ENCODE measurements at places on chromosomes 7 and 10.

GRCh38 chr10:109895095-109895818 lies 28.1 kb downstream of the XPNPEP1 start:
- DNase-seq, result no peak

- no peak for DNase-seq
Measured at GRCh38 chr7:43242628-43243255, 130.3 kb downstream of the HECW1 start.

- DNase-seq, result no peak
Measured at GRCh38 chr7:122743211-122743610, 40.5 kb upstream of the RNF148 start.

DNA sequence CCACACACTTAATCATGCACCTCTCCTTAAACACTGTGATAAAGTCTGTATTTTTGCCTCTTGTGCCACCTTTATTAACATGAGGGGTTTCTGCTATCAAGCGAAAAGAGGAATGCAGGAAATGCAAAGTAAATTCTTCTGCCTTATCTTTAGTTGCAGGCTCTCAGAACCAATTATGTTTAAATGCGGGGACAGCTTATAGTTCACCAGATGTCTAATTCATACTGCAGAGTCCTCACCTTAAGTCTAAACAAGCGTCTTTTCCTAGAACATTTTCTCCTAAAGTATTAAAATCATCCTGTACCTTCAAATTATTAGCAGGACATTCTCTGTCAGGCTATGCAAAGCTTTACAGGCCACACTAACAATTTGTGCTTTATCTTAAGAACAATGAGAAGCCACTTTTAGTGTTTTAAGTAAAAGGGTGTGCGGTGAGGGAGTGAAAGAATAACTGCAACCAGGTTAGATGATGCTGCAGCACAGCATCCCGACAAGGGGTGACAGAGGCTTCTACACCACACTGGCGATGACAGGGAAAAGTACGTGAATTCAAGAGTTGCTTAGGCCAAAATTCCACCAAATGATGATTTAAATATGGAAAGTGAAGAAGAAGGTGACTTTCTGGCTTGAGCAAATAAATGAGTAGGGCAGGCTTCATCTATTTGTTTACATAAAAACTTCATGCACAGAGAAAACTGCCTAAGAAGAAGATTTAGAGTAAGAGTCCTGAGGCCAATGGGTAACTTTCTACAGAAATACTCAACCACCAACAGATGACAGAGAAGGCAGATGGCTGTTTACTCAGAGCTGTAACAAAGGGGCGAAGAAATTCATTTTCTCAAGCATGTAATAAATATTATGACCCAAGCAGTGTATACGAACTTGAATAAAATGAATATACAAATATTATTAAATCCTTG lies 36.0 kb downstream of the EZH2 start:
- no peak for DNase-seq

GRCh38 chr10:60679388-60679990 lies 98.8 kb upstream of the CDK1 start:
- DNase-seq, result no peak

DNA sequence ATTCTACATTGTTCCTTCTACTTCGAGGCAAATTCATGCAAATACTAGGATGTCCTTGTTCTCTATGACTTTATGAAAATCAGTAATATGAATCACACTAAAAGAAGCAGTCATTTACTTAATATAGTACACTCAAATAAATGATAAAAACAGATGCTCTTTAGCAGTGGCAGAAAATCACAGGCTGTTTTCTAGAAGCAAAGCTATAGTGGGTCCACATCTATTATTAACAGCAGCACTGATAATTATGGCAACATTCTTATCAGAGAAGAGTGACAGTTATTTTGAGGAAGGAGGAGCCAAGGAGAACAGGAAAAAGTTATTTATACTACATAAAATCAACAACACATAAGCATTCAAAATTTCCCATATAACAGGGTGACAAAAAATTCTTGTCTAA lies 16.5 kb downstream of the KIF5B start:
- DNase-seq, result no peak

- DNase-seq, result peak; percentile 61
Measured at GRCh38 chr7:100435401-100436304, 644 bp downstream of the PPP1R35 start.

DNA sequence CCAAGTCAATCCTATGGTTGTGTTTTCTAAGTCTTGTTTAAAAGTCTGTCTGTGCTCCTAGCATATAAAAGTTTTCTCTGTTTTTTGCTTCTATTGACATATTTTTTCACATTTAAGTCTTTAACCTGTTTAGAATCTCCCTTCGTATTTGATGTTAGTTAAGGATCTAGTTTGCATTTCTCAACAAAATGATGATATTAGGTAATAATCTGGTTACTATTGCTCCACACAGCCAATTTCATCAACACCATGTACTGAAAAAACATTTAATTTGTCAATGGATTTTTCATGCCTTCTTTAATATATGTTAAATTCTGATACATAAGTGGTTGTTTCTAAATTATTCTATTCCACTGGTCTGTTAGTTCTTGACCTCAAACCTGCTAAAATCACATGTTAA lies 17.5 kb upstream of the TSGA13 start:
- DNase-seq, result no peak

DNA sequence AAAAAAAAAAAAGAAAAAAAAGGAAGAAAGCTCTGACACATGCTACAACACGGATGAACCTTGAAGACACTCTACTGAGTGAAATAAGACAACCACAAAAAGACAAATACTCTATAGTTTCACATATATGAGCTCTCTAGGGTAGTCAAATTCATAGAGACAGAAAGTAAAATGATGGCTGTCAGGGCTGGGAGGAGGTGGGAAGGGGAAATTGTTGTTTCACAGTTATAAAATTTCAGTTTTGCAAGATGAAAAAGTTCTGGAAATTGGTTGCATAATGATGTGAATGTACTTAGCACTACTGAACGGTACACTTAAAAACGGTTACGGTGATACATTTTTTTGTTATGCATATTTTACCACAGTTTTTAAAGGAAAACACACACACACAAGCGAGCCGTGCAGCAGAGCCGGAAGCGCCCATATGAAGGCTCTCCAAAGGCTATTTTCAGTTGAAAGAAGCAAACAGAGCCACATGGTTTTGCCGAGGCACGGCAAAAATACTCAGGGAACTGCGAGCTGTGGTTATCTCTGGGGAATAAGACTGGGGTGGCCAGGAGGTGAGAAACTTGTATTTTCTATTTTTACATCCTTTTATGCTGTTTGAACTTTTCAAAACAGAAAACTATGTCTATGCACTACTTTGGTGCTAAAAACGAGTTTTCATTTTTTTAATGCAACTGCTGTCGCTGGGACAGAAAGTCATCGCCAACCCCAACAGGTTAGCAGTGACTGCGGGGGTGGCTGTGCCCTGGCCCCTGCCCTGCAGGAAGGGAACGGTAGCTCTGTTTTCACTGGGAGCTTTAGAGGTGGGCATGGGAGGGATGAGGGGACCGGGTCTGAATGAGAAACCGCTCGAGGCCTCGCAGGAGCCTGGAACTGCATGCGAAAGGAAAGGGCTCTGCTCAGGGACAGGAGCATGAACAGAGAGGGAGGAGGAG lies 132.9 kb downstream of the OAT start:
- DNase-seq, result no peak

DNA sequence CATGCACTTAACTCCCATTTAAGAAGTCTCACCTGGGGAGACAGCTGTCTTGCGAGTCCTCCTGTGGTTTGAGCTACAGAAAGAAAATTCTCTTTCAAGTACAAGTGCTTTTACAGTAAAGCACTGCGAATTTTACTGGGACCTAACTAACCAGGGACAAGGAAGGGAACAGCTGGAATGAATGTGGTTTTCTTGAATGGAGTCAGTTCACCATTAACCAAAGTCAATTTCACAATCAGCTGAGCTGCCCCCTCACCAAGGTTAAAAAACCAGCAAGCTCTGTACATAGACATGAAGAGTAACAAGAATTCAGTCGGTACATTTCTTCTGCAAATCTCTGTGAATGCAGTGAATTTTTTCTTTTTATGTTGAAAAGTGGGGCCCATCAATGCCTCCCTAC lies 56.3 kb downstream of the GFRA1 start:
- DNase-seq, result no peak

GRCh38 chr10:96619796-96620773 lies 33.3 kb upstream of the TM9SF3 start:
- DNase-seq, result no peak

DNA sequence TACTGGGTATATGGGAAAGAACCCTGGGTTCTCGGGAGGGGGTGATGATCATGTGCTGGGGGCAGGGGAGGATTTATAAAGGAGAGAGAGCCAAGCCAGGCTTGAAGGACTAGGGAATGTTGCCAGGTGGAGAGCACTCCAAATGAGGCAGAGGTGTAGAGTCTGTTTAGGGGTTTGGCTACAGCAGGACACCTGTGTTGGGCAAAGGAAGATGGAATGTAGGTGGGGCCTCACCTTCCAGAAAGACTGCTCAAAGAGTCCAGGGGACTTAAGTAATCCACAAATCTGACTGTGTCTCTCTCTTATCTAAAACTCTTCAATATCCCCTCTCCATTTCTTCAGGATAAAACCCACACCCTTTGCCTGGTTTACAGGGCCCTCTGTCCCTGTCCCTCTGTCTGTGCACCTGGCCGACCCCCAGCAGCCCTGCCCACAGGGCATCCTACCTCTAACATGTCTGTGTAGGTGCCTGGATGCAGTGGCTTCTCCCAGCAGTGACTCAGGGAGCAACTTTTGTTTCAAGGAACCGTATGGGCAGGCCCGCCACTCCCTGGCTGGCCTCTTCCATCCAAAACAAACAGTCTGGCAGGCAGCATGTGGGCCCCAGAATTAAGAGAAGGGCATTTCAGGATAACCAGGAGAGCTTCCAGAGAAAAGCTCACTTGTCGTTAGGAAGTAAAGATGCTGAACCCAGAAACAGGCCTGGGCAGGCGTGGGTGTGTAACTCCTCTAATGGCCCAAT lies 10.6 kb upstream of the PLEKHA1 start:
- no peak for DNase-seq

GRCh38 chr7:11623093-11623678 lies 208.8 kb downstream of the THSD7A start:
- DNase-seq, result no peak

GRCh38 chr10:52597189-52597863 lies 175.3 kb downstream of the MBL2 start:
- DNase-seq, result no peak

GRCh38 chr10:109126016-109126415 lies 797.3 kb downstream of the XPNPEP1 start:
- DNase-seq, result no peak

DNA sequence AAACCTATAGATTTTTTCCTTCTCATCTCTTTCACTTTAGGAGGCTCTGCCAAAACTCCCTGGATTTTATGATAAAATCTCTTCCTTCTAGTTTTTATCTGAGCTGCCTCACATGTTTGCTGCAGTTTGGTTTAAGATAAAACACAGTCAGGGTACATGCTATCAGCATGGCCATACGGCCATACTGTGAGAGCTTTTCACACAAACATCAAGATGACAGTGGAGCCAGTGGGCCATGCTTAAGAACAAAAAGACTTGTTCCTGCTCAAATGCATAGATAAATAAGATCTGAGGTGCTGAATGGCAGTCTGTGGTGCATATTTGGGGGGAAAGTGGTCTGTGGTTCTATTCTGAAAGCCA lies 91.0 kb downstream of the ELMO1 start:
- DNase-seq, result no peak

- no peak for DNase-seq
Measured at GRCh38 chr7:2470204-2471021, 5.8 kb downstream of the GRIFIN start.

DNA sequence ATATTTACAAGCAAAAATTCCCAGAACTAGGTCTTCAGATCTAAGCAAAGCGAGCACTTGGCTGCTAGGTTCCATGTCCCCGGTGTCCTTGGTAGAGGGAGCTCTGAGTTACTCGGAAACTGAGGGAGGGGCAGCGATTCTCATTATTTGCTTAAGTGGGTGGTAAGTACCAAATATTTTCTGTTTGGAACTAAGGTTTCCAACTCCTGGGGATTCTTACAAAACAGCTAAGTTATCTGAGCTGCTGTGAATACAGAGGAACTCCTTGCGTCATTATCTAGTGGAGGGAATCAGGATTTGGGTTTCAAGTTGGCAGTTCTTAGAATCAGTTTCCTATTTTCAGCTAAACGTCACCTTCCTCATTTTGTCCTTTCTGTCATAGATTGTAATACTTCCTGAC lies 76.8 kb upstream of the IKZF1 start:
- no peak for DNase-seq

- DNase-seq, result peak; percentile 51
Measured at GRCh38 chr10:7397049-7398035, 13.5 kb downstream of the SFMBT2 start.

- DNase-seq, result no peak
Measured at GRCh38 chr7:83934118-83934734, 260.4 kb downstream of the SEMA3A start.

- DNase-seq, result no peak
Measured at GRCh38 chr10:3647074-3647473, 137.9 kb downstream of the KLF6 start.

DNA sequence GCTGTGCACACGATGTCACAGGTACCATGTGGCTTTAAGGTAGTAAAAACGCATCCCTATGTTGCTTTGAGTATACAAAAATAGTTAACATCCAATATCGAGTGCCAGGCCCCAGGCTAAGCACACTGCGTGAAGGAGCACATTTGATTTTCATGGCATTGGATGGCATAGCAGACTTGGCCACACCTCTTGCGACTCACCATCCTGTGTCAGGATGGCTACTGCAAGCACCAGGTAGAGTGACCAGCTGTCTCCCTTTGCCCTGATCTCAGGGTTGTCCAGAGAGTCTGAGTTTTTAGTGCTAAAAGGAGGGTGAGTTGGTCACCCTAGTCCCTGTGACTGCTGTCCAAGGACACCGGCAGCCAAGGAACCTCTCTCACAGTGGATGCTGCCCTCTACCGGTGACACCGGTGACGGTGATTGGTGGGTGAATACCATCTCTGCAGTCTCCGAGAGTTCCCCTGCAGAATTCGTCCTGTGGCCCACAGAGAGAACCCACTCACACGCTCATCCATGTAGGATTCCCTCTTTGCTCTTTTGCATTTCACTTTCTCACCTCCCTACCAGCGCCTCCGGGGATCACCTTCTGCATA lies 76.1 kb downstream of the BICC1 start:
- no peak for DNase-seq

- no peak for DNase-seq
Measured at GRCh38 chr10:63423494-63423893, 42.3 kb downstream of the JMJD1C start.

- DNase-seq, result no peak
Measured at GRCh38 chr10:130500261-130501000, 364.2 kb downstream of the GLRX3 start.

DNA sequence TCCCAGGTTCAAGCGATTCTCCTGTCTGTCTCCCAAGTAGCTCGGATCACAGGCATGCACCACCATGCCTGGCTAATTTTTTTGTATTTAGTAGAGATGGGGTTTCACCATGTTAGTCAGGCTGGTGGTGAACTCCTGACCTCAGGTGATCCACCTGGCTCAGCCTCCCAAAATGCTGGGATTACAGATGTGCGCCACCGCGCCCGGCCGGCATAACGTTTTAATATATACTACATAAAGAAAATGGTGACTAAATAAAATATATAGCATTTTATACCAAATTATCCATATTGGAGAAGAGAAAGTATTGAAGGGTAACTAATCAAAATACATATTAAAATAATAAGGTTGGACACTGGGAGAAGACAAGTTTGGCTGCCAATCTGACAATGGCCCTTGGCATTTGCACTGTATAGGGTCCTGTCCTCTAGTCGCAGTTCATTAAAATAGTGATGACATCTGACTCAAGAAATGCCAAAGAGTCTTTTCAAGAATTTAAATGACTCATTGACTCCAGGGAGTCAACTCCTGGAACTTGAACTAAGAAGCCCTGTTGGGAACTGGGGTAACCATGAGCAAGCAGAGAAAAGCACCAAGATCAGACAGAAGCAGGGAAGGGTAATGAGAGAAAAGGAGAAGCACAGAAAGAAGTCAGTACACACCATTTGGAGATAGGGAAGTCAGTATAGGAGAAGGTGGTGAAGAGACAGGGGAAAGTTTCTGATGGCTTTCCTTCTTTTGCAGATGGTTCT lies 91.1 kb downstream of the CH25H start:
- DNase-seq, result no peak
